Vagina (tissue), 2 donors: ENCODE measurements at places on chromosomes 3 and 15. TPM values are rescaled to one million over a fixed set of nuclear protein-coding genes. Genes with fewer than 3 reads are reported as not detected.

DNA sequence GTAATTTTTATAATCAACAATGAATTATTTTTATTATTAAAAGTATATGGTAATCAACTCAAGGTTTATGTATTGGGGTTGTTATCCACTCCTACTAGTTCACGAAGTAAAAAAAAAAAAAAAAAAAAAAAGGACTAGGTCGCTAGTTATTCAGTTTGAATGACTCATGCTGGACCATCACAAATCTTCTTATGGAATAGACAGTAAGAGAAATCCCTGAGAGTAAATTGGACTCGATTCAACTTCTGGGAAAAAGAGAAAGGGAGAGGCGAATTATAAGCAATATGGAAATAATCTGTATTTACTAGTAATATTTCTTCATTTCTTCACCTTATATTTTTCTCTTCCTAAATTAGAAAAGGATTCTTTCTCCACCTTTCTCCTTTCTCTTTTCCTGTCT is 2.0 kb downstream of the MYEF2 start:
- H3K27ac ChIP-seq, result no peak overlapping the region
- DNase-seq, result no peak
- H3K4me3 ChIP-seq, result no peak overlapping the region
- peaks cover 13% of the 10 kb centered on the region for H3K4me1 ChIP-seq
- no peaks in the 10 kb centered on the region for H3K36me3 ChIP-seq

GRCh38 chr3:52220380-52221026 is 4.9 kb downstream of the TLR9 start:
- H3K27me3 ChIP-seq, result no peaks in the 10 kb centered on the region
- H3K36me3 ChIP-seq, result peaks cover under 1% of the 10 kb centered on the region

DNA sequence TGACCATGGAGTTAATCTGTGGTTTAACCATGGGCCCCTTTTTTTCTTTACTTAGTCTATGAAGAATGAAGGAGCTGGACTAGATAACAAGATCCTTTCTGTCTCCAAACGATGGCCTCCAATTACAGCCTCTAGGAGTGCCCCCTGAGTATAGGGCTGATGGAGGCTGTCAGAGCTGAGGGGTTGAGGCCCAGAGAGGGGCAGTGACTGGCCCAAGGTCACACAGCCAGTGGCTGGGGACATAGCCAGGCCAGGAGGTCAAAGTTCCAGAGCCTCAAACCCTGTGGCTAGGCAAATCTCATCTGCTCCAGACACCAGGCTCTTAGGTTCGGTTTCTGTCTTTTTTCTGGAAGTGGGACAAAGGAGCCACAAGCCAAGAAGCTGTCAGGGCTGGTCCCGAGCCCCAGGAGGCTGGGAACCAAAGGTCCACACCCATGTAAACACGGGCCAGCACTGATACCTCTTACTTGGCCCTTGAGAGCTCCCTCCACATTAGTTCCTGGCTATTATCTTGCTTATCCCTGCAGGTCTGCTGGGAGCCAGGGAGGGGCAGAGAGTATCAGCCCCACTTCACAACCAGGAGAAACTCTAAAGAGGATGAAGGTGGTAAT is 10.3 kb downstream of the RHOV start:
- no peak overlapping the region for H3K4me3 ChIP-seq
- no peaks in the 10 kb centered on the region for H3K4me1 ChIP-seq
- H3K27ac ChIP-seq, result peak overlapping the region; percentile 21

DNA sequence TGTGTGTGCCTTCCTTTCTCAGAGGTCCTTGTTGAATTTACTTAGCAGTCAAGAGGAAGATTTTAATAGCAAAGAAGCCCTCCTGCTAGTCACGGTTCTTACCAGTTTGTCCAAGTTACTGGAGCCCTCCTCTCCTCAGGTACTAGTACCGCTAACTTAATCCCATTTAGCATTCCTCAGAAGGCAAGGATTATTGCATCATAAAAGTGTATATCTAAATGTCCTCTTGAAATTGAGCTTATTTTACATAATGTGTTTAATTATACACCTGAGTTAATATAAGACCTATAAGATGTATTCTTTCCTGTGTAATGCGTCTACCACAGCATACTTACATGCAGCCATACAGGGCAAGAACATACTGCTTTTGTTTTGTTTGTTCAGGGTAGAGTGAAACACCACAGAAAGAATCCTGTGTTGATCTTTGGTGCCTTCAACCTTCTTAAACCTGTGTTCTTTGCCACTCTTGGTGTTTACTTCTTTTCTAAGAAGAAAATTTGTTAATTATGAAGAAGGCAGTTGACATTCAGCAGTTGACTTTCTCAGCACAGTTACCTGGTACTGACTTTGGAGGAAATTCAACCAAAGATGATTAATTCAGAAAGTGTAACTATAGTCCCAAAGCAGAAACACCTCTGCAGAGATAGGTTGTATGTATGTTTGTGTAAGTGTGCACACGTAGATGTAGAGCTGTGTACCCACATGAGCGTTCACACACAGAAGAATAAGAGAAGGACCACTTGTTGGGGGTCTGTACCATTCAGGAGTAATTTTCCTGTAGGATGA is 33.1 kb downstream of the POLG start:
- no peak overlapping the region for H3K4me3 ChIP-seq
- H3K27ac ChIP-seq, result no peak overlapping the region
- no peaks in the 10 kb centered on the region for H3K4me1 ChIP-seq
- H3K27me3 ChIP-seq, result no peaks in the 10 kb centered on the region
- no peaks in the 10 kb centered on the region for H3K36me3 ChIP-seq

- no peak for DNase-seq
- H3K27ac ChIP-seq, result no peak overlapping the region
- no peak overlapping the region for H3K4me3 ChIP-seq
- H3K36me3 ChIP-seq, result no peaks in the 10 kb centered on the region
Observed at GRCh38 chr15:75054172-75054897, 30.9 kb downstream of the PPCDC start.

GRCh38 chr15:63708126-63708772 is 111.1 kb downstream of the FBXL22 start:
- H3K27me3 ChIP-seq, result no peaks in the 10 kb centered on the region
- DNase-seq, result no peak
- H3K4me3 ChIP-seq, result no peak overlapping the region
- H3K36me3 ChIP-seq, result no peaks in the 10 kb centered on the region
- peaks cover 9% of the 10 kb centered on the region for H3K4me1 ChIP-seq

- H3K27me3 ChIP-seq, result no peaks in the 10 kb centered on the region
- no peaks in the 10 kb centered on the region for H3K36me3 ChIP-seq
- peak overlapping the region; percentile 93 for H3K27ac ChIP-seq
- peak overlapping the region; percentile 79 for H3K4me3 ChIP-seq
- H3K4me1 ChIP-seq, result peaks cover 64% of the 10 kb centered on the region
- no peak for DNase-seq
Observed at GRCh38 chr15:73685981-73686380, 1.8 kb downstream of the CD276 start.

GRCh38 chr3:59877263-59878037 is 827.6 kb upstream of the CFAP20DC start:
- H3K27me3 ChIP-seq, result no peaks in the 10 kb centered on the region
- DNase-seq, result no peak
- no peak overlapping the region for H3K4me3 ChIP-seq
- H3K27ac ChIP-seq, result no peak overlapping the region
- H3K4me1 ChIP-seq, result no peaks in the 10 kb centered on the region
- no peaks in the 10 kb centered on the region for H3K36me3 ChIP-seq

GRCh38 chr3:136651581-136651980 is 100.6 kb downstream of the STAG1 start:
- H3K4me1 ChIP-seq, result no peaks in the 10 kb centered on the region
- DNase-seq, result no peak
- no peaks in the 10 kb centered on the region for H3K27me3 ChIP-seq
- no peak overlapping the region for H3K4me3 ChIP-seq

DNA sequence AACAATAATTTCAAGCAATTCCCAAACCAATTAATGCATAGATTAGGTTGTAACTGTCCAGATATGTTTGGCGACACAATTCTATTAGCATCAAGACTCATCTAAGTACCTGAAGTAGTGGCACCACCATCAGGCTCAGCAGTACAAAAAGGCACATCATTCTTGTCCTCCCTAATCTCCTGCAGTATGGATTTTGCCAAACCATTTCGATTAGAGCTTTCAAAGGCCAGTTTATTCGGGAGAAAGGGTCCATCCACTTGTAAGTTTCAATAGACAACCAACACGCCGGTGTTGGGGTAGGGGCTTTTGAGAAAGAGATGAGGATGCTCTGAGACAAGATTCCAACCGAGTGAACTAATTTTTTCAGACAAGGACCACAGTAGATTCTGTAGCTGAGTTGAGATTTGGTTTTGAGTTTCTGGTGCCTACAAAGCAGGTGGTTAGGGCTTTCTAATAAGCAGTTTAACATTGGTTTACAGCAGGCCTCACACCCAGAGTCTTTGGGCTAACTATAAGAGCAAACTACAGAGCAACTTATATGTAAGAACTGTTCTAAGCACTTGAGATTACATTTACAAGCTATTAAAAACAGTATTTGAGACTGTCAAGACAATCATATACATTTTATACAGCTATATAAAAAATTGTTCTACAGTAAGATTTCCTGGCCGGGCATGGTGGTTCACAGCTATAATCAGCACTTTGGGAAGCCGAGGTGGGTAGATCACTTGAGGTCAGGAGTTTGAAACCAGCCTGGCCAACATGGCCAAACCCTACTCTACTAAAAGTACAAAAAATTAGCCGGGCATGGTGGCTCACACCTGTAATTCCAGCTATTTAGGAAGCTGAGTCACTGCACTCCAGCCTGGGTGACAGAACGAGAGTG is 4.5 kb downstream of the RPL22L1 start:
- peaks cover 31% of the 10 kb centered on the region for H3K36me3 ChIP-seq
- H3K4me1 ChIP-seq, result peaks cover 25% of the 10 kb centered on the region
- no peaks in the 10 kb centered on the region for H3K27me3 ChIP-seq
- H3K27ac ChIP-seq, result no peak overlapping the region
- DNase-seq, result no peak

DNA sequence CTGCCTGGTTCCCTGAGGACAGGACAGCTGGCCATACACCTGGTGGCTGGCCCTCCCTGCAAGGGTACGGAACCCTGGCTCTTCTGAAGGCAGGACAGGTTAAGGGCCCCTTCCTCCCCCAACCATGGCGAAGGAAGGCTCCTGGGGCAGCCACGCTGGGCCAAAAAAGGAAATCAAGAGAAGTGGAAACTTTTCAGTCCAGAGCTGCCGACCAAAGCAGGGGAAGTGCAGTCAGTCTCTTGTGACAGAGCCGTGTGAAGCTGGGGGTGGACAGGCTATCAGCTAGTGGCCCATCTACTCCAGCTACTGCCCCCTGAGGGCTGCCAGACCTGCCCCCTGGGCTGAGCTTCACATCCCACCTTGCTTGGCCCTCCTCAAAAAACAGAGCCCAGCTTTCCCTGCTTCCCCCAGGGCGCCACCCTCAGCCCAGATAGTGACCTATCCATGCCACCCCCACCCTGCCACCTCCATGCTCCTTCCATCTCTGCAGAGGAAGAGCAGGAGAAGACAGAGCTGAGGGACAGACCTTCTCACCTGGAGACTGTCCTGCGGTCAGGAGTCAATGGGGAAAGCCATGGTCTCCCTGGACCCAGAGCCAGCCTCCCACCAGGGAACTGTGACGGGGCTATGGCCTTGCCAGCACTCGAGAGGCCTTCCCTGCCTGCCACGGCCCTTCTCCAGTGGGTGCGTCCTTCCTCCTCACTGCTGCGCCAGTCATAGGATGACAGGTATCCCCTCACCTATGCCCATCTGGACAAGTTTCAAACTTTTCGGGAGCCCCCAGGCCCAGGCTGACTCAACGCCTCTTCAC is 4.6 kb downstream of the SEMA7A start:
- DNase-seq, result no peak
- no peaks in the 10 kb centered on the region for H3K27me3 ChIP-seq
- H3K4me3 ChIP-seq, result no peak overlapping the region

DNA sequence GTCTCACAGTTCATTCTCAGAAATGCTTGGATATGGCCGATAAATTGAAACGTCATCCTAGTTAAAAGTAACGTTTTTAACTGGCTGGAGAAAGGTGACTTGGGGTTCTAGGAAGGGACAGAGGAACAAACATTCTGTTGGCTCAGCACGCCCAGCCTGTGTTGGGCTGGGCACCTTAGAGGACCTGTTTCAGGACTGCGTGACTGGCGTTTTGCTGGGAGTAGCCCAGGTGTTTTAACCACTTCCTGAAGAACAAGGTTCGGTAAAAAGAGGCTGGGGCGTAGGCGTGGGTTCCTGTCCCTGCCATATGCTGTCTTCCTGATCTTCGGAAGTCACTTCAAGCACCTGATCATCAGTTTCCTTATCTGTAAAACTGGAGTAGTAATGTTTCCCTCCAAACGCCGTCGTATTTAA is 1.1 kb upstream of the TLNRD1 start:
- H3K27ac ChIP-seq, result peak overlapping the region; percentile 97
- no peak for DNase-seq
- H3K36me3 ChIP-seq, result peaks cover 17% of the 10 kb centered on the region
- no peaks in the 10 kb centered on the region for H3K27me3 ChIP-seq
- peak overlapping the region; percentile 96 for H3K4me3 ChIP-seq

GRCh38 chr3:86168512-86168911 is 822.4 kb downstream of the VGLL3 start:
- DNase-seq, result no peak
- no peaks in the 10 kb centered on the region for H3K4me1 ChIP-seq
- no peak overlapping the region for H3K4me3 ChIP-seq
- no peaks in the 10 kb centered on the region for H3K27me3 ChIP-seq

Gene GPR62
- total RNA-seq, result not detected

Gene CDHR4
- total RNA-seq, result not detected

Gene STRA6
- total RNA-seq, result 0.98 TPM

Gene SH2D7
- total RNA-seq, result not detected

Gene OXTR
- 0.25 TPM for total RNA-seq
